GM23338 (cell line): ENCODE measurements at places on chromosomes 5 and 9. TPM values are rescaled to one million over a fixed set of nuclear protein-coding genes. Genes with fewer than 3 reads are reported as not detected.

DNA sequence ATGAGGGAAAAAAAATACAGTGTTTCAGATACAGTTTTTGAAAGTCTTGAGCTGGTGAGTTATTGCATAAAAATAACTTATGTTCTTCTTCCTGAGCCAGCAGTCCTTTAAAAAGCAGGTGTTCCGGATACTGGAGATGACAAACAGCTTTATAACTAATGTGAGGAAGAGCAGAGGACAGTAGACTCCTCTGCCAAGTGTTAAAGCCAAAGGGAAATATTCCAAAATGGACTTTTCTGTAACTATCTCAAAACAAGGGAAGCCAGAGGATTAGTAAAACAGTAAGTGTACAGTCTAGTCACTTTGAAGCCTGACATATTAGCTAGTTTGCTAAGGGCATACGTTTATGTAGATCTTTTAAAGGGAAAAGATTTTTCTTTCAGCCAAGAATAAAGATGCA is 11.0 kb upstream of the SNCAIP start:
- DNase-seq: no peak
- no peak overlapping the region for H3K27ac ChIP-seq
- no peaks in the 10 kb centered on the region for H3K27me3 ChIP-seq
- H3K4me1 ChIP-seq: peaks cover 14% of the 10 kb centered on the region; the same call in 1 of the 2 replicates

DNA sequence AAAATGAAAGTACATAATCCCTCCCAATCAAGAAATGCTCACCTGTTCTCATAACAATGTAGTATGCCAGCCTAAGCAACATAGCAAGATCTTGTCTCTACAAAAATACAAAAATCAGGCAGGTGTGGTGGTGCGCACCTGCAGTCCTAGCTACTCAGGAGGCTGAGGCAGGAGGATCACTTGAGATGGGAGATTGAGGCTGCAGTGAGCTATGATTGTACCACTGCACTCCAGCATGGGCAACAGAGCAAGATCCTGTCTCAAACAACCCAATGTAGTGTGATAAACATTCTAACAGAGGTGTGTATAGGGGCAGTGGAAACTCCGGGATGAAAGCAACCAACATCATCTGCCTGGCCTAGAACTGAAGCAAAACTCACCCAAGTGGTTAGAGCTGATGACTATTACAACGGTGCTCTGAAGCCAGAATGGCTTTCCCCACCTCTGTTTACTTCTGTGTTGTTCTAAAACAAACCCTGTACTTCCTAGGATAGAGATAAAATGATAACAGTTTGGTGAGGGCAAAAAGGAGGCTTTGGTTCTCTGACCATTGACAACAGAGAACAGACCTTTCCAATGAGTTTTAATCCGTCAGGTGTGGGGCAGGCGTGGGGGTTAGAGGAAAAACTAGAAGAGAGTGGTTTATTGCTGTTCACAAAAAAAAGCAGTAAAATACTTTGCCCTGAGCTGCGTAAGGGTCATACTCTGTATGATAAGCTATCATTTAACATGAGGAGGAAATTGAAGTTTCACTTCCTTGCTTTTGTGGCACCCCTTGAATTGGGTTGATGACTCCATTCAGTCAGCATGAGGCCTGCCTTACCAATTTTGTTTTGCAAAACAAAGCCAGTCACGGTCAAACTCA is 18.9 kb downstream of the WNT8A start:
- H3K36me3 ChIP-seq: no peaks in the 10 kb centered on the region
- H3K4me3 ChIP-seq: peak overlapping the region; percentile 13; the same call in 1 of the 2 replicates
- H3K4me1 ChIP-seq: peaks cover 18% of the 10 kb centered on the region
- DNase-seq: no peak
- peaks cover 61% of the 10 kb centered on the region for H3K27me3 ChIP-seq
- H3K27ac ChIP-seq: no peak overlapping the region

- no peaks in the 10 kb centered on the region for H3K27me3 ChIP-seq
- H3K4me3 ChIP-seq: no peak overlapping the region
- H3K27ac ChIP-seq: no peak overlapping the region
- no peaks in the 10 kb centered on the region for H3K4me1 ChIP-seq
- H3K36me3 ChIP-seq: no peaks in the 10 kb centered on the region
- DNase-seq: no peak
Measured at GRCh38 chr5:164335837-164336236, 830.4 kb downstream of the MAT2B start.

GRCh38 chr9:14314424-14314928 is 535 bp upstream of the NFIB start:
- peaks cover 53% of the 10 kb centered on the region for H3K27me3 ChIP-seq
- H3K27ac ChIP-seq: peak overlapping the region; percentile 83; the same call in 1 of the 2 replicates
- peak overlapping the region; percentile 85 for H3K4me3 ChIP-seq
- no peaks in the 10 kb centered on the region for H3K36me3 ChIP-seq

DNA sequence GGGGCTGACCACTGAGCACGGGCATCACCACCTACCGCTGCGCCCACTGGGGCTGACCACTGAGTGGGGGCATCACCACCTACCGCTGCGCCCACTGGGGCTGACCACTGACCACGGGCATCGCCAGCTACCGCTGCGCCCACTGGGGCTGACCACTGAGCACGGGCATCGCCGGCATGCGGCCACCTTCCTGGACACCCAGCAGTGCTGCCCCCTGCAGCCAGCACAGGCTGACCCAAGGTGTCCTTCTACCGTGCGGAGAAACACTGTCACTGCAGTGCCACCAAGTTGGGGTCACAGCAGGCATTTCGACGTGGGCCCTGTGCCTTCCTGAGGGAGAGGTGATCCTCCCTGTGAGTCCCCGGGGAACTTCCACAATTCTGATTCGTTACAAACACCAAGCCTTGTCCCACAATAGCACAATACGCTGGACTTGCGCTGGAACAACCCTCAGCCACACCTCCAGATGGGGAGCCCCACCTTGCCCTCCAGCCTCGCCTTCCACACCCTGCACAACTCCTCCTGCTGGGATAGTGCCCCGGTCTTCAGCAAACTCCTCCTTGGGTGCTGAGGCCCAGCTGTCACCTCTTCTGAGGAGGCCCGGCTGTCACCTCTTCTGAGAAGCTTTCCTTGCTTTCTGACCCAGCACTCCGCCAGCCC is 90.3 kb upstream of the SARDH start:
- no peaks in the 10 kb centered on the region for H3K36me3 ChIP-seq
- DNase-seq: no peak
- no peaks in the 10 kb centered on the region for H3K27me3 ChIP-seq
- H3K27ac ChIP-seq: no peak overlapping the region
- no peak overlapping the region for H3K4me3 ChIP-seq

- H3K27ac ChIP-seq: no peak overlapping the region
- H3K4me3 ChIP-seq: no peak overlapping the region
- no peaks in the 10 kb centered on the region for H3K36me3 ChIP-seq
- DNase-seq: no peak
- H3K27me3 ChIP-seq: no peaks in the 10 kb centered on the region
Measured at GRCh38 chr5:88518131-88519016, 249.7 kb upstream of the TMEM161B start.

DNA sequence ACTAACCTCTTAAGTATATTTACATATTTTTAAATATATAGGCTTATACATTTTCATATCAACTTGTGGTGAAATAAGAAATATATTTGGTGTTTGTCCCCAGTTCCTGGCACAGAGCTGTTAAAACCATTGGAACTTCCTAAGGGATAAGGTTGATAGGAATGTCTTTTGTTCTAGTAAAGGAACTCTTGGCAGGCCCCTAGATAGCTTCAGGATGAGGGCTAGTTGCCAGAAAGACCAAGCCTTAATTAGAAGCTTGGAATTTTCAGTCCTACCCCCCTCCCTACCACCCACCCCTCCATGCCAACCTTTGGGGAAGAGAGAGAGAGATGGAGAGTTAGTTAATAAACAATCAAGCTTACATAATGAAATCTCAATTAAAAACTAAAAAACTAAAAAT is 638.6 kb upstream of the ACO1 start:
- H3K4me1 ChIP-seq: no peaks in the 10 kb centered on the region
- H3K27ac ChIP-seq: no peak overlapping the region
- H3K36me3 ChIP-seq: no peaks in the 10 kb centered on the region
- DNase-seq: no peak

GRCh38 chr5:139982157-139982974 is 60.7 kb downstream of the NRG2 start:
- peaks cover 6% of the 10 kb centered on the region; the same call in 1 of the 2 replicates for H3K4me1 ChIP-seq
- H3K27me3 ChIP-seq: no peaks in the 10 kb centered on the region
- DNase-seq: no peak
- H3K36me3 ChIP-seq: no peaks in the 10 kb centered on the region
- H3K27ac ChIP-seq: no peak overlapping the region

DNA sequence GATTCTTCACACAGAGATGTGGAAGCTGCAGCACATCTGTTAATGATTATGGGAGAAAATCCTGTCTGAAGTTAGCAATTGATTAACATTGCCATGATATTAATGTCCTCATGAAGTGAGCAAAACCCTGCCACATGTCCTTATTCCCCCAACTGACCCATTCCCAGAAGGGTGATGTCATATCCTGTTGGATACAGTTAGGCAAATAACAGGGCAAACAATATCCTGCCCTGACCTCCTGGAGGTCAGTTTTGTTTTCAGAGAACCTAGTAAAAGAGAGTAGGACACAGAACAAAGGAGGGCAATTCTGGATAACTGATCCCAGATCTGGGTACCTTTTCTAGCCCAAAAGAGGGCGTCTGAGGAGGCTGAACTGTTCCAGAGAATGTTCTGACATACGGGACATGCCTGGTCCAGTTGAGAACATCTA is 11.0 kb downstream of the ABLIM3 start:
- H3K4me1 ChIP-seq: no peaks in the 10 kb centered on the region; the same call in 1 of the 2 replicates
- H3K27me3 ChIP-seq: no peaks in the 10 kb centered on the region
- H3K4me3 ChIP-seq: no peak overlapping the region
- H3K36me3 ChIP-seq: no peaks in the 10 kb centered on the region
- no peak overlapping the region for H3K27ac ChIP-seq
- DNase-seq: no peak

Gene JAKMIP2
- total RNA-seq: 16.9 and 27.2 TPM in 2 replicates

Gene INSL6
- total RNA-seq: not detected in 2 replicates
